NCI-H748 treated with DMSO at 0.1 percent for 48 hours (cell line): ENCODE measurements at places on chromosomes 12 and 14.

DNA sequence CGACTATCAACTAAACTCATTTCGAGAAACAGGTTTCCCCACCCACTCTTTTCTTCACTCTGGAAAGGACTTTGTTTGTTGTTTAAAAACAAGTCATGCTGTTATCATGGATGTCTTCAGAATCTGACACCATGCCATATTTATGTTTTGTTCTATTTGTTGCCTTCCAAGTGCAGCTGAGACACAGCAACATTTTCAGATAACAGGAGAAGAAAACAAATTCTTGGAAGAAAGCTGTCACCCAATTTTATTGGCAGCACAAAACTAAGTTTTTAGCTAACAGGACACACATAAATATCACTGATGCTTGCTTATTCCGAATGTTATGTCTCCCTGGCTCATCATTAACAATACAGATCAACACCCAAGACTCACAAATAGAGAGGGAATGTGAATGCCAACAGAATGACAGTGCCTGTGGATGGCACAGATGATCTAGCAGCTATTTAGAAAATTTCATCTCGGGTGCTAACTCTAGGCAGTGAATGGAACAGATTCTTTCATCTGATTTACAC, 147.9 kb downstream of the RPS29 start:
- no peak for DNase-seq

DNA sequence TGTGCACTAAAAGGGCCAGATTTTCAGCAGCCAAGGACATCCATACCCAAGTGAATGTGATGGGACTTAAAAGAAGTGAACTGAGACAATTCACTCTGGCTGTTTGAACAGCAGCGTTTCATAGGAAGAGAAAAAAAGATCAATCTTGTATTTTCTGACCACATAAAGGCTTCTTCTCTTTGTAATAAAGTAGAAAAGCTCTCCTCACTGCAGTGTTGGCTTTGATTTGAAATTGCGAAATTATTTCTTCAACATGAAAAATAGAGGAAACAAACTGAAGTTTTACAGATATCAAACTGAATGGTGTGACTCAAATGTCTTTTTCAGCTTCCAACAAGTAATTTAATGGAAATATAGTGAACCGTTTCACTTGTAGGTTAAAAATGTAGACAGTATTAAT, 11.3 kb upstream of the KCNMB4 start:
- no peak for DNase-seq

DNA sequence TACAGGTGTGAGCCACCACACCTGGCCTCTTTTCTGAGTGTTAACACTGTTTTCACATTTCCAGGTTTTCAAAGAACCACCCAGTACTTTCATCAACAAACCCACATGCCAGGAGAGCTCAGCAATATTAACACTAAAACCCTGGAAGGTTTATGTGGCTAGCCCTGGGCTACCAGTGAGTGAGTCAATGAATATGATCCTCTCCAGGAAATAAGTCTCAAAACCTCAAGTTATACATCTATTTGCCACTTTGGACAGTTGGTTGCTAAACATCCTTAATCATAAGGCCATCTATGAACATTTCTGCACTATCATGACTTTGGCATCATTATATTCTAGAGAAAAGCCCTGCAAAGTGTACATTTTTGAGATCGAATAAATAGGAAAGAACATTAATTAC, 6.3 kb upstream of the CDKL1 start:
- DNase-seq = no peak

- no peak for DNase-seq
These were observed 100.0 kb downstream of the PIWIL1 start for GRCh38 chr12:130437555-130438242.

- no peak for DNase-seq
These were observed 202.6 kb upstream of the LRFN5 start for GRCh38 chr14:41404126-41404525.

DNA sequence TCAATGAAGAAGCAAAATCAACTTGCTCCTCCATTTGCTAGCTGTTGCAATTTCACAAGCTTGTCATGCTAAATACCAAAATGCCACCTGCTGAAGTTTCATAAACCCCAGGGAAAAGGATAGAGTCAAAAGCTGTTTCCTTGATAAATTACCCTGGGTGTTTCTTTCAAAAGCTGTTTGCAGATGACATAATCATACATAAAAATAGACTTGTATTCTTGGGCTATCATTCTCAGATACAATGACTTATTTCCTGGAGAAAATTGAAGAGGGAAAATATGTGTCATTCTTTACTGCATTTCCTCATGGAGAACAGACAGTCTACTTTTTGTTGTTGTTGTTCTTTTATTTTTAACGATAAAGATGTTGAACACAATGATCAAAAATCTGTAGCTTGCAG, 119.2 kb downstream of the GALC start:
- DNase-seq = no peak

- no peak for DNase-seq
These were observed 4.4 kb upstream of the MARK3 start for GRCh38 chr14:103380719-103381377.

DNA sequence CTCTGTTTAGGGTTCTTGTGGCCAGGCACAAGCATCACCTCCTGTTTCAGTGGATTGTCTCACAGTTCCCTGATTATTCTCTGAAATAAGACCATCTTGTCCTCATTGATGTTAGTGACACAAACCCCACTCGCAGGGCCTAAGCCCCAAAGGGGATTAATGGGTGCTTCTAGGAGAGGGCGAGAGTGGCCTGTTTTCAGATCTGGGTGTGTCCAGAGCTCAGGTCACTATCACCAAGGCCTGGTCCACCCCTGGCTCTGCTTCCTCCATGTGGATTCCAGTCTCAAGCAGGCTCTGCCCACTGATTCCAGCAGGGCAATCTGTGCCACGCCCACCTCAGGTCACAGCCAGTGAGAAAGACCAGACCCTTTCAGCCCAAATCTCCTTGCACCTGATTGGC, 361.9 kb downstream of the ADGRD1 start:
- DNase-seq = no peak

DNA sequence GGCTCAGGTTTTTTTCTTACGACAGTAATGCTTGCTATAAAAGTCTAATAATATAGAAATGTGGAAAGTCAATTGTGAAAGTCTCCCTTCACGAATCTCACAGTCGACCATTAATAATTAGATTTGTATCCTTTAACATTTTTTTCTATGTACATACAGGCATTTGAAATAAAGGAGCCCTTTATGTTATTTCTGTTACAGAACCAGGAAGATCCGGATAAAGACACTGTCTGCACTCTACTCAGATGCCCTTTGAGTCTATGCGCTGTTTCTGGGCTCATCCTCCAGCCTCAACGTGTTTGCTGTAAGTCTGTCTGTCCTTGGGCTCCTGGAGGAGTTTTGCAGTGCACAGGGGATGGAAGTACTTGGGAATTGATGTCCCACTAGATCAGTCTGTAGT, 212.2 kb upstream of the ATP2B1 start:
- DNase-seq = no peak

DNA sequence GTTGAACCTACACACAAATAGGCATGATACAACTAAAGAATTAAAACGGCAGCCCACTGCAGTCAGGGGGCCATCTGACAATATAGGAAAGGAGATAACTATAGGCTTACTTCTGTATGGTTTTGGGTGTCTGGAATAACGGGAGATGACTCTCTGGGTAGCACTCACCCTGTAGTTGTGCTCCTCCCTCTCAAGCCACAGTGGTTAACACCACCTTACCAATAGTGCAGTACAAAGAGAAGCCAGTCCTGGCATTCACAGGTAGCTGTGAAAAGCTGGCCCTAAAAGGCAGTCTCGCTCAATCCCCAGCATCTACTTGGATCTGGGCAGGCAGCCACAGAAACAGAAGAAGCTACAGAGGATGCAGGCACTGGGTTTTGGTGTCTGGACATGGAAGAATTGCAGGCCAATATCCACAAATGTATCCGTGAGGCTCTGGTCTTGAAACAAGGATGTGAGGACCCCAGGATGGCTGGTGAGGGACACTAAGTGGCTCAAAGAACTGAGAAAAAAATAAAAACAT, 93.0 kb downstream of the DPF3 start:
- DNase-seq = no peak

- no peak for DNase-seq
These were observed 68.7 kb downstream of the CCDC88C start for GRCh38 chr14:91348845-91349465.

- DNase-seq = no peak
These were observed 74.1 kb downstream of the CACNA1C start for GRCh38 chr12:2126676-2127406.

- no peak for DNase-seq
These were observed 168.0 kb downstream of the TMTC3 start for GRCh38 chr12:88310069-88310468.

DNA sequence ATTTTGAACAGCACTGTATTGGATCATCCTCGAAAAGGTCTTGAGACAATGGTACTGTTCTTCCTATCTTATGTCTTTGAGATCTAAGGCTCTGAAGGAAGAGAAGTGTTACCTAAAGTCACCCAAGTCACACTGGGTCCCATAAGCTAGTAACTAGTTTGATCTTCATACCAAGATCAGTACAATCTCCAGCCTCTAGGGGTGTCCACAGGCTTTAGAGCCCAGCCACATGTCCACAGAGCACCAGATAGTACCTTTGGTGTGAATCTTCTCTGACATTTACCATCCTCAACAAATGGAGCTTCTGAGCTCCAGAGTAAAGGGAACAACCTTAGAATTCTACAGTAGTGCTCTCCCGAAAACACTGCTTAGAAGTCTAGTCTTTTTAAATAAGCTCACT, 78.7 kb downstream of the KSR2 start:
- no peak for DNase-seq

DNA sequence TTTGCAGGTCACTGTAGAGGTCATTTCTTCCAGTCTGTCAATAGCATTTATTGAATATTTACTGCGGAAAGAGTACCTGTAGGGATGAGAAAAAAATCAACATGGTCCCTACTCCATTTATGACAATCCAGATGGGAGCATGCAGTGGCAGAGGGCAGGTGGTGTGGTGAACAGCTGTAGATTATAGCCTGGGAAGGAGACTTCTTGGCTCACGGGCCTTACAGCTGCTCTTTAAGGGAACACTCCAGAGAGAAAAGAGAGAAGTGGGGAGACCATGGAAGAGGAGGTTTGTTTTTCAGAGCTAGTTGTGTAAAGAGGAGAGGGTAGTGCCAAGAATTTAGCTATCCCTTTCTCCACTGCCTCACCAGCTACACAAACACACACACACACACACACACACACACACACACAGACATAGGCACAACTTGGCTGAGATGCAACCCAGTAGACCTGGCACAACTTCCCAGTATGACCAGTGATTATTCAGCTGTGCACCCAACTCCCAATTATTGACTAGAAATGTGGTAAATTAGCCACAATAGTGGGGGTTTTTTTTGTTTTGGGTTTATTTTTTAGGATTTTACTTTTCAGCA, 41.0 kb downstream of the GPHB5 start:
- peak; percentile 77 for DNase-seq

GRCh38 chr12:88325076-88325815, 183.1 kb downstream of the TMTC3 start:
- no peak for DNase-seq

- DNase-seq = peak; percentile 88
These were observed 3.5 kb downstream of the PTPN21 start for GRCh38 chr14:88551094-88551870.

DNA sequence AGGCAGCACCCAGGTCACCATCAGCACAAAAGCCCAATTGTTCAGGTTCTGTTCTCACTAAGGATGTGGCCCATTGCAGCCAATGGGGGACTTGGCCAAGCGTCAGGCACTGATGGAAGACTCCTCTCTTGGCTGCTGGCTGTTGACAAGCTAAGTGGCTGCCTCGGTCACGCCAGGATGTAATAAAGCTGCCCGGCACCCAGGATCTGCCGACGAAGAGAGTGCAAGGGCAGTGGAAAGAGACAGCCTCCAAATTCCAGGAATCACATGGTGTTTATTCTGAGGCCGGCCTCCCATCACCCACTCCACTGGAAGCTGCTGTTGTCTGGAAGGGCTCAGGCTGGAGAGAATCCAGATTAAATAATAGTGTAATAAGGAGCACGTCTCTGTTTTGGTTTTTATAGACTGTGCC, 451.8 kb upstream of the TBX3 start:
- peak; percentile 24 for DNase-seq

- DNase-seq = no peak
These were observed 33.1 kb downstream of the NPC2 start for GRCh38 chr14:74459976-74460375.

GRCh38 chr12:26233631-26234030, 38.3 kb downstream of the SSPN start:
- no peak for DNase-seq

DNA sequence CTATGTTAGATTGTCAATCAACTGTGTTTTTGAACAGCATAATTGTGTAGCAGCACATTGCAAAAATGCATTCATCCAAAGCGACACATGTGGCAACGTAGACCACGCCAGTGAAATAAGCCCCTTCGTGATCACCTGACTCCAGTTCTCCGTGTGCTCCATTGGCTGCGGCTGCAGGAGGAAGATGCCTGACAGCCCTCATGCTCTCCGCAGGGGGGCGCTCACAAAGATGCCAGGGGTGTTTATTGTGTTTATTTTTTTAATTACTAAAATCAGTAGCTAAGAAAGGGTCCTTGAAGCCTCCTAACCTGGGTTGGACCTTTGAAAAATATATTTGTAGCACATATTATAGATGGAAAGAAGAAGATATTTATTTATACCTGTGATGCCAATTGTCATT, 116.3 kb downstream of the SLC15A4 start:
- DNase-seq = no peak

DNA sequence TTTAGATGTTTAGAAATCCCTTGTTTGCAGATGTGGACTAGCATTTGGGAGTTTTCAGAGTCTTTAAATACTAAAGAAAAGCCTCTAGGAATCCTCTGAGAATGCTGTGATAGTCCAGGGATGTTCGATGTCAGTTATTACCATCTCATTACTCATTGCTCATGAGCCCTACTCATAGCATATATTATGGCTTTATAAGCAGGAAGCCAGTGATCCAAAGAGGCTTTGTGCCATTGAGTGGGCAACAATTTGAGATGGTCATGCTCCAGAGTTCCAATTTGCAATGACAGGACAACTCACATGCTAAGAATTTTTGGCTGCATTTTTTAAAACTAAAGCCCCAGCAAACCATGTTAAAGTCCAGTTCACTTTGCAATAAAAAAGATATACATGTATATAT, 163.0 kb downstream of the OTOGL start:
- no peak for DNase-seq

DNA sequence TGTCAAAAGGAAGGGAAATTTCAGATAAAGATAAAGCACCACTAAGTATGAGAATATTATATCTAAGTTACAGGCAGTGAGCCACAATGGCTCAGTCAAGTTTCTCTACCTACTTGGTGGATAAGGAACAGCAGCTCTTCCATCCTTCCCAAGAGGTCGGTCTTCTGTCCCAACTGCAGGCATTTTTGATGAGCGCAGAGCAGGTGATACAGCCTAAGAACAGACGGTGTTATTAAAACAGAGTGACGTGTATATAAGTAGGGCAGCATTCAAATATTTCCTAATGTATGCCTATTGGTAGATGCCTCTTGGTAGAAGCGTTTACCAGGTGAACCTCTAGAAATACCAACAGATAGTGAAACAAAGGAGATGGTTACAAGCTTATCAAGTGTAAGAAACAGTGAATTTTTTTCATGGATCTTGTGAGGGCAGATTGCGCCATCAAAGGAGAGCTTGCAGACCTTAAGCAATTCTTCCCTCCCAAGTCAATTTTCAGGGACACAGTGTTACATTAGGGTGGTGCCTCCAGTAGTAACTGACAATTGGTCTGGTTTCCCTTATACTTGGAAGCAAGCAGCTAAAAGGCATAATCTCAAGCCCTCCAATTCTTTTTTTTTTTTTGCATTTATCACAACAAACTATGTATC, 274.5 kb downstream of the MED13L start:
- DNase-seq = no peak
